ENCODE measurements at places on chromosomes 7 and 10.

DNA sequence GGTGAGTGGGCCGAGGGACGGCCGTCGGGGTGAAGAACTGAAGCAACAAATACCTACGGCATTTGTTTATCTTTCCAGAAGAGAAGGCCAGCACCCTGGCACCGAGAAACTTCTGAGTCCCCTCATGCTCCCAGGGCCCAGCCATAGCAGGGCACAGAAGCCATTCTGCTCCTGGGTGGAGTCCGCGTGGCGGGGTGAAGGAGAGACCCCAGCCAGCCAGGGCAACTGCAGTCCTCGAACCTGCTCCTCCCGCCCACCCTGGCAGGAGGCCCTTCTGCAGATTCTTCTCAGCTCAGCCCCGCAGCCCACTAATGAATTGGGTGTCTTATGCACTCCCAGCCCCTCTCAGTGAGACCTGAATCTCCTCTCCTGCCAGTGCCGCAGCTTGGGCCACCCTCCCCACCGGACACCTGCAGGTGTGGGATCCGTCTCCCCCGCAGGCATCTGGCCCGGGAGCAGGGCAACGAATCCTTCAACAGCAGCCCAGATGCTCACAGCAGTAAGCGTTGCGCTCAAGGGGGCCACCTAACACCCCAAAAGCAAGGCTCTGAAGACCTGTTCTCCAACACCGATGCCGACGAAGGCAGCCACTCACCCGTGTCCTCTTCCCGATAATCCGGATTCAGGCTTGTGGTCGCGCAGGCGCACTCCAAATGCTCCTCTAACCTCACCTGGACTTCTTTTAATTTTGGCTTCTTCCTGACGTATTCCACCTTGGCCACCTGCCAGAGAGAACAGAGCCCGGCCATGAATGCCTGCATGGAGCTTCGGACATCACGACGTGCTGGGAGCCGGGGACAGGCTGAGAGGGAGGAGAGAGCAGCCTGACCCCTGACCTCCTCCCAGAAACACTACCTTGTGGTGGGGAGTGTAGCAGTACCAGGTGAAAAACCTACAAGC lies 18.9 kb downstream of the PDGFA start:
- no peak for DNase-seq

DNA sequence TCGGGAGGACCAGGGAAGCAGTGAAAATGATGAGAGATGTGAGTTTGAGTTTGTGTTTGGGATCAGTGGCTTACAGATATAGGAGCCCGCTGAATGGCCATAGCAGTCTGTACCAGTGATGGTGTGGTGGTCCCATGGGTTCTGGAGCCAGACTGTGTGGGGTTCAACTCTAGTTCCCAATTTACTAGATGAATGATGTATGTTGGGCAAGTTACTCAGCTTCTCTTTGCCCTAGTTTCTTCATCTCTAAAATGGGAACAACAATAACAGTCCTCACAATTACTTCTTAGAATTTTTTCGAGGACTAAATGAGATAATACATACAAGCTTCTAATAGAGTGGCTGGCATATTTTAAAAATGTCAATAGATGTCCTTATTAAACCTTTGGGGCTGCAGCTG lies 184.4 kb downstream of the WNT2 start:
- DNase-seq = no peak

GRCh38 chr10:110408203-110408871 lies 89.4 kb upstream of the DUSP5 start:
- DNase-seq = no peak

DNA sequence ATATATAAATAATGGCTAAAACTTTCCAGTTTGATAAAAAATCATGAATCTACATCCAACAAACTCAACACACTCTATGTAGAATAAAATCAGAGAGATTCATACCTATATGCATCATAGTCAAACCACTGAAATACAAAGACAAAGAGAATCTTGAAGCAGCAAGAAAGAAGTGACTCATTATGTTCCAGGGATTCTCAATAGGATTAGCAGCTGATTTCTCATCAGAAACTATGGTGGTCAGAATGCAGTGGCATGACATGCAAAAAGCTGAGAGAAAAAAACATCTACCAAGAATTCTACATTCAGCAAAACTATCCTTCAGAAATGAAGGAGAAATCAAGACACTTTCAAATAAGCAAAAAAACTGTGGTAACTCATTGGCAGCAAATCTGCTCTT lies 187.4 kb downstream of the RNLS start:
- no peak for DNase-seq

DNA sequence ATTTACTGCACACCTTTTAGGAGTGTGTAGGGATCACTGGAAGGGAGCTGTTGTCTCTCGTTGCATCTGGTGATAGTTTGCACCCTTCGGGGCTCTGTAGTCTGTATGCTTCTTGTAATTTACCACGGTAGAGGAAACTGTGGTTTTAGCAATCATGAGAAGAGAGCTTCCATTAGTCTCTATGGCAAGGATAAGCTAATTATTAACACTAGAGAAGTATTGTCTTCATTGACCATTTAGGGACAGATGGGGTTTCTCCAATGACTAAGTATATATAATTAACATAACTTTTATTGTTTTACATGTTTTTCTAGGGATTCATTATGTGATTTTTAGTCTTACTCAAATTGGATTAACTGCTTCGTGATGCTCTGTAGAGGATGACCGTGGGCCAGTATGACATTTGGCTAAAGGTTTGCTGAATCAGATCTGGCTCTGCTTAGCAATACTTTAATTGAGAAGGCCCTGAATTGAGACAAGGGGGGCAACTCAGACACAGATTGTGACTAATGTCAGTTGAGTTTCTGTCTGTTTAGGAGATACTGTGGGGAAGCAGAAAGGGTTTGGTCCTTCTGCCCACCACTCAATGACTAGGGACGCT lies 8.7 kb downstream of the SLC18A2 start:
- DNase-seq = no peak

- DNase-seq = no peak
Measured at GRCh38 chr10:55740110-55740509, 620.9 kb downstream of the ZWINT start.

DNA sequence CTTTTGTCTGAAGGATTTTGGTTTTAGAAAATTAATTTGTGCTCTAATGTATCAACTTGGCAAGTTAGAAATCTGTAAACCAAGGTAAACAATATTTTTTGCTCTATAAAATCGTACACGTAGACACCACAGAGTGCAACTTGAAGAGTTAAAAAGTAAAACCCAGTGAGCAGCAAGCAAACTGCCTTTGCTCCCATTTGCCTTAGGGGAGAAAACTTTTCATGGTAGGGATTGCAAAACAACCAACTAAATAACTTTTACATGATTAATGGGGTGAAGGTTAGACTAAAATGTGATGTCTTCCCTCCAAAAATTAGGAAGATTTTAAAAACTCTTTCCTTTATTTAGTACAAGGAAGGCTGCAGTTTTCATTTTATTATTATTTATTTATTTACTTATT lies 224.2 kb upstream of the LYZL1 start:
- no peak for DNase-seq

DNA sequence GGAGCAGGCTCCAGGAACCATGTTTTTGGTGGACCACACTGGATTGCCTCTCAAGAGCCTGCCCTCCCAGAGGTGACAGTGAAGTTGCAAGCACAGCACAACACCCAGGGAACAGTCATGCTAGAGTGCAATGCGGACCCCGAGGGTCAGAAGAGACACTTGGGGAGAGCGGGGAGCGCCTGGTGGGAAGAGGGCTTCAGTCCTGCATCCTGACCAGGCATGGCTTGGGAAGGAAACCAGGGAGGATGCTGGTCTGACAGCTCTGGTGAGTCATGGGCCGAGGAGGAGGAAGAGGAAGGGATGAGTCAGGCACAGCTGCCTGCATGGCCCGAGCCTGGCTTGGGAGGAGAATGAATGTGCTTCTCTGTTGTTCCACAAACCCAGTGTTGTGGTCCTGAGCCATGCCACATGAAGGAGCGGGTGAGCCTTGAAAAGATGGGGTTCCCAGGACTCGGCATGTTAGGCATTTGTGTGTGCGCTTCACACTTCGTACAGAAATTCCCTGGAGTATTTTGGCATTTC lies 29.5 kb upstream of the ANKRD2 start:
- DNase-seq = peak; percentile 64

DNA sequence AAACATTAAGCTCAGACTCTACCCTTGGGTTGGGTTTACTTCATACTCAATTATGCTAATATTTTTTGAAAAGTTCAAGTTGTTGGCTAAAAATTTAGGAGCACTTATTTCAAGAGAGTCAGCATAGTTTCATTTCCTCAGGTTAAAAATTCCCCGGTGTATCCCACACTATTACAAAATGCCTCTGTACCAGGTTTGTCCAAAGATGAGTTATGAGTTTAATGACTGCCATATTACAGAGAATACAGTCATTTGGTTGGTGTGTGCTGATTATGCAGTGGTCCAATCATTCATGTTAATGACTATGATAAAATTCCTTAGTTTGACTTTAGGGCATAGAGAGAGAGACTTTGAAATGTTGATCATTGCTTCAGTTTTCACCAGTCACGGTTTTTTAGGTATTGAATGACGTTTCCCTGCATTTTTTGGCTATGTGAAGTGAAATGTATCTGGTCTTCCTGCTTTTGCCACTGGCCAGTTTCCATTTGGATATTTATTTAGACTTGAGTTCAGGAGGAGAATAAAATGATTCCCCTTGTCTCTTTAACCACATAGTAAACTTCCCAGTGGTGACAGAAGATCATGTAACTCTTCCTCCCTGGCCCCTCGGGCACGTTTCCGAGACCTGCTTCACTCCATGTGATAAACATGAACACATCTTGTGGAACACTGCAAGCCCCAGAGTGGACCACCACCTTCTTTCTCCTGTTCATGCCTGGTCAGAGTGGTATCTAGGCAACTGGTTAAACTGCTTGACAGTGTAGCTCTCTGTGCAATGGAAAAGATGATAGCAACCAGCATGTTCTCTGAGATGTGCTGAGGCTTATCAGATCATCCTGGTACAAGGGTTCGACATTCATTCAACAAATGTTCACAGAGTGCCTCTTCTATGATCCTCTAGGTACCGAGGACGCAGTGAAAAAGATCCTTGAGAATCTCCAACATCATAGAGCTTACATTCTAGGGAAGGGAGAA lies 153.6 kb downstream of the CACNB2 start:
- no peak for DNase-seq

GRCh38 chr10:132176623-132177500 lies 9.9 kb upstream of the DPYSL4 start:
- no peak for DNase-seq

DNA sequence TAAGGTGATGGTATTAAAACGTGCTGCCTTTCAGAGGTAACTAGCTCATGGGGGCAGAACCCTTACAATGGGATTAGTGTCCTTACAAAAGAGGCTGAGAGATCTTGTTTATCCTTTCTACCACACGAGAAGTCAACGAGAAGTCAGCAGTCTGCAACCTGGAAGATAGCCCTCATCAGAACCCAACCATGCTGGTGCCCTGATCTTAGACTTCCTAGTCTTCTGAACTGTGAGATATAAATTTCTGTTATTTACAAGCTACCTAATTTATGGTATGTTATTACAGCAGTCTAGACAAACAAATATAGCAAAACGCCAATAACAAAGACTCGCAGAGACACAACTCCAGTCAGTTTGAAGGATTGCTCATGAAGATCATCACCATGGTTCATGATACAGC lies 157.5 kb upstream of the TMEM106B start:
- no peak for DNase-seq

GRCh38 chr7:41566581-41566980 lies 136.3 kb downstream of the INHBA start:
- DNase-seq = no peak

DNA sequence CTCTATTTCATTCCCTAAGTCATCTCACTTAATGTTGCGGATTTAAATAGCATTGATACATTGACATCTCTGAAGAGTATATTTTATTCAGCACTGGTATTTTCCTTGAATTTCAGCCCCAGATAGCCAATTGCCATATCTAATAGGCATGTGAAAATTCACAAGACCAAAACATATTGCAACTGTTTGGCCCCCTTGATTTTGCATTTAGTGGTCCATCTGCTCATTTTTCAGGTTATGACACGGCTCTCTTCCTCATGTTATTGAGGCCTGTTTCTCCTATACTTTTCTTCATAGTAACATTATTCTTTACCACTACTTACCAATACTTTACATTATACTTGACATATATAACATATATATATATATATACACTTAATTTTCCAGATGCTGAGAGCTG lies 43.7 kb downstream of the MKLN1 start:
- DNase-seq = no peak

DNA sequence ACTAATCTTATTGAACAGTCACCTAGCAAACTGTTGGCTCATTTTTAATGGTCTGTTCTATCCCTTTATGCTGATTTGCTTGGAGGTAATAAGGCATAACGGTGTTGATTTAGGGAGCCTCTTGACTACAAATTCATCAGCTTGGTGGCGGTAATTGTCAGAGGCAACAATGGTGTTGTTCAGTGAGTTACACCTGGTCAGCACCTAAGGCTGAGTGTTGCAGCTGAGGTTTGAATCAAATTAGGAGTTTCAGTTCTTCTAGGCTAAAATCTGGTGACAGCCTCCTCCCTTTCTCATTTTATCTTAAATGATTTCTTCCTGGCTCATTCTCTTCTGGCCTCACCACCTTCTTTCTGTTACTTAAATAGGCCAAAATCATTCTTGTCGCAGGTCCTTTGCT lies 42.3 kb upstream of the SP8 start:
- no peak for DNase-seq

- DNase-seq = no peak
Measured at GRCh38 chr10:89314676-89315075, 12.8 kb downstream of the IFIT2 start.

DNA sequence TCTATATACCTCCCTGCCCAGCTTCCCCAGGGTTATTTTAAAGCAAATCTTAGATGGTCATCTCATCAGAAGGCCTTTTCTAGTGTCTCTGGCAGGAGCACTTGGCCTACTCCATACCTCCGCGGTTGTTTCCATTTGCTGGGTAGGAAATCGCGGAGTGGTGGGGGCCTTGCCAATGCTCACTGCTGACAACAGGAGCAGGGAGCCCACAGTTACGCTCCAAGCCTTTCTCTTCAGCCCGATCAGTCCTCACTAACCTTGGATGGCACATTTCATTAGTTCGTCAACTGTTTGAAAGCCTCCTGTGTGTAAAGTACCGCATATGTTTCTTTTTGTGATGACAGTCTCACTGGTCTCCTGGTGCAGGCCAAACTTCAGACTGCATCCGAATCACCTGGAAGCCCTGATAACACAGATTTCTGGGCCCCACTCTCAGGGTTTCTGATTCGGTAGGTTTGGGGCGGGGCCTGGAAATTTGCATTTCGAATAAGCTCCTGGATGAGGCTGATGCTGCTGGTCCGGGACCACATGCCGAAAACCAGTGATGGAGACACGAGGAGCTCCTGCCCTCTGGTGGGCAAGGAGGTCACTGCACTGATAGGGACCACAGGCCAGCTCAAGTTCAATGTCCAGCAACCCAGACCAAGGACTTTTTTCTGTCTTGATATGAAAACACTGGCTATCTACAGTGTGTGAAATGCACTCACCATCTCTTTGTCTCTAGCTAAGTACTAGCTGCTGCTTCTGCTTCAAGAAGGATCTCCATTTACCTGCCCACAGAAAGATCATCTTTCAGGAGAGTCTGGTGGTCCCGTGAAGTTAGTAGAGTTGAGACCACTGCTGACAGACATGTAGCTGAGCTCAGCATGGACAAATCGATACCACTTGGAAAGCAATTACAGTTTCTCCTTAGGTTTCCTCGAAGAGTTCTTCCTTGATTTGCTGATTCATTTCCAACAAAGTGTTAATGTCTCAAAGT lies 14.0 kb downstream of the LRGUK start:
- peak; percentile 66 for DNase-seq

GRCh38 chr7:24966802-24967201 lies 13.2 kb downstream of the OSBPL3 start:
- DNase-seq = no peak

Data from activated T-cell treated with anti-CD3 and anti-CD28 coated beads, Interleukin-2, amount 50 U/mL, for 72 hours (primary cell).